Fibroblast of skin of right biceps (primary cell): ENCODE measurements at places on chromosomes 12 and 14.

- DNase-seq: peak; percentile 19
Observed at GRCh38 chr14:96797582-96798349, 584 bp downstream of the VRK1 start.

DNA sequence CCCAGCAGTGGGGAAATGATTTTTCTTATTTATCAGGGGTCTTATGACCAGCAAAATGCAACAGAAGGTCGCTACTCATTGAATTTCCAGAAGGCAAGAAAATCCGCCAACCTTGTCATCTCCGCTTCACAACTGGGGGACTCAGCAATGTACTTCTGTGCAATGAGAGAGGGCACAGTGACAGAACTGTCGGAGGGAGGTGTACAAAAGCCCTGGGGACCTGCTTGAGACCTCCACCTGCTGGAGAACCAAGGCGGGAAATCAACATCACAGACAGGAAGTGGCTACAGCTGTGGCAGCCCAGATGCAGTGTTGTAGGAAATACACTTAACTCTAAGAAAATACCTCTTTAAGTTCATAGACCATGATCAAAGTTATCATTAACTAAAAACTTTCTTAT is 250.9 kb upstream of the OR4E1 start:
- DNase-seq: no peak

- DNase-seq: peak; percentile 1
Observed at GRCh38 chr14:71952381-71953363, 20.4 kb downstream of the RGS6 start.

- peak; percentile 38 for DNase-seq
Observed at GRCh38 chr14:50529288-50530179, 2.8 kb downstream of the MAP4K5 start.

GRCh38 chr12:30450872-30451271 is 244.8 kb downstream of the IPO8 start:
- peak; percentile 62 for DNase-seq

DNA sequence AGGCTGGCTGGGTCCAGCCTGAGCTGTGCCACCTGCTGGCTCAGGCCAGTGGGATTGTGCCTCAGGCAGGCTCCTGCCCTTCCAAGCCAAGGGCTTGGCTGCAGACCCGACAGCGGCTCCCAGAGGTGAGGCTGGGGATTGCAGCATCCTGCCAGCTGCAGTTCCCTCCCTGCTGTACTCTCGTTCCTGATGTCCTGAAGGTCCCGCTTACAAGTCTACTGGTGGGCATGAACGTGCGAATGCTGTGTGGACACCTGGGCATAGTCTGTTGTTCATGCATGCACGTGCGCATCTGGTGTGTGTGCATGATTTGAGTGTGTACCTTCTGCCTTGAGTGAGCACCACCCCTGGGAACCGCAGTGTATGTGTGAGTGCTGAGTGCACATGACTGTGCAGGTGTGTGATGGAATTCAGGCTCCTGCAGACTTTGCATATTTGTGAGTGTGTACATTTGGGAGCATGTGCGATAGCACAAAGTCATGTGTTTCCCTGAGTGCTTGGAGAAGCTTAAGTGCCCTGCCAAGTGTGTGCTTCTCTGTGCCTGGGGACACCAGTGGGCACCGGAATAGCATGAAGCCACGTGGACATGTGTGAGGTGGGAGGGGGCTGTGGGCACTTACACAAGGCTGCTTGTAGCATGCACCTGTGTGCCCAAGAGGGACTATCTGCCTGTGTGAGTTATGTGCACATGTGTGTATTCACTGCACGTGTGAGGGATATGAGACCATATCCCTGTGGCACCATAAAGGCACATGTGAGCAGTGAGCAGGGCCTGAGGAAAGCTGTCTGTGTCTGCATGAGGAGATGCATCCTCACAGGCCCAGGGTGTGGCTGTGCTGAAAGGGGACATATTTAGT is 19.3 kb upstream of the KRT7 start:
- DNase-seq: peak; percentile 69

- DNase-seq: no peak
Observed at GRCh38 chr14:99363616-99364290, 91.8 kb upstream of the BCL11B start.

DNA sequence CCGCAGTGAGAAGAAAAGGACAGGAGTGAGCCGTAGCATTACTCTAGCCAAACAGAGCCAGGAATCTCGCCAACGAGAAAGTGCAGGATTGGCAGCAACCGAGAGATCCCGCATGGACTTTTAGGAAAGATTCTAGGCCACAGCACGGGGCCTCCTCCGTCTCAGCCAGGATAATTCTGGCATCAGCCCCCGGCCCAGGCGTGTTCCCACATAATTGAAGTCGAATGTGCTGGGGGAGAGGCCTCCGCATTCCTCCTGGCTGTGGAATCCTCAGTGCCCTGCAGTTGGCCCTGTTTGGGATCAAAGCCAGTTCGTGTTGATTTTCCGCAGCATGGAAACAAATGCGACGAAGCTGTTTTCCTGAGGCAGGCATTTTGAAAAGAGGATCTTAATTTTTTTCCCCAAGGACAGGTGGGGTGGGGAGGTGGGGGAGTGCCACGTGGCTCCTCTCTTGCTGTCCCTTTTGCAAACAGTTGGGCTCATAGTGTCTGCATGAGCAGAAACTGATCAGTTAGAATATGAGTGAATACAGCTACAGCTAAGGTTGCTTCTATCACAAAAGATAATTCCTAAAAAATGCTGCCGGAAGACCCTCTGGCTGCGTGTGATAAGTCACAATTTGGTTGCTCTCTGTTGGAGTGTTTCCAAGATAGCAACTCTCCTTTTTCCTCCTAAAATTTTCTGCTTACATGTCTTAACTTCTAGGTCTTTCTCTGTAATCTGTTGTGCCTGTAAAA is 37.3 kb upstream of the ATXN2 start:
- DNase-seq: peak; percentile 84

- DNase-seq: peak; percentile 91
Observed at GRCh38 chr14:101962503-101962874, 1.9 kb upstream of the DYNC1H1 start.

DNA sequence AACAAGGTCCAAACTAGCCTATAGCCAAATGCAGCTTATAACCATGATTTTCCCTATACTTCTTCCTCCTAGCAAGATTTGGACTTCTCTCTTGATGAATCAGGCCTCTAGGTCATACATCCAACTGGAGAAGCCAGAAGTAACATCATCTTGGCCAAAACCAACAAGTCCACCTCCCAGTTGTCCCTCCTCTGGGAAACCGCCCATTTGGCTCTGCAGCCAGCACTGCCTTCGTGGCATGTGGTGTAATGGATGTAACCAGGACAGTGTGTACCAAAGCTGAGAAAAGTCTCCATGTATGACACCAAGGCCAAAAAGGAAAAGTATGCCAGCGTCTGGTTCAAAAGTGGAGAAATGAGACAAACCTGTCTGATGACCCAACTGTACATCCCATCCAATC is 59.3 kb upstream of the VASH1 start:
- DNase-seq: no peak
